Motor neuron (in vitro differentiated cells): ENCODE measurements at places on chromosomes 11 and 22.

- no peak for ATAC-seq
Measured at GRCh38 chr11:34449013-34449412, 10.3 kb downstream of the CAT start.

GRCh38 chr11:69512790-69513189 lies 31.3 kb downstream of the LINC01488 start:
- ATAC-seq = no peak

DNA sequence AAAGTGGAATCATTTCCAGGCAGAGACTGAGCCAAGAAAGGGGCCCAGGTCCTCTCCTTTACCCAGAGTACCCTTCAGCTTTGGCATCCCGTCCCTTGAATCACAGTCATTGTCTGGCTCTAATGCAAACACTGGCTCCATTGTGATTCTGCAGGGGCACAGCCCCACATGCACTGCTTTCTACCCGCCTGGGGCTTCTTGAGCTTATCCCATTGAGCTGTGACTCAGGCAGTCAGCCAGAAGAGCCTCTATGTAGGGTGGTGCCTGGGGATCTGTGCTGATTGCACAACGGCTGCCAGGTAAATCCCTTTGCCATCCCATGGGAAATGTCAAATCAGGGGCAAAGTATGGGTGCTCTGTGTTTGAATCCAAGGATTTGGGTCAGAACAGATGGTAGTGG lies 88.9 kb downstream of the RASSF10 start:
- peak; percentile 63 for ATAC-seq

DNA sequence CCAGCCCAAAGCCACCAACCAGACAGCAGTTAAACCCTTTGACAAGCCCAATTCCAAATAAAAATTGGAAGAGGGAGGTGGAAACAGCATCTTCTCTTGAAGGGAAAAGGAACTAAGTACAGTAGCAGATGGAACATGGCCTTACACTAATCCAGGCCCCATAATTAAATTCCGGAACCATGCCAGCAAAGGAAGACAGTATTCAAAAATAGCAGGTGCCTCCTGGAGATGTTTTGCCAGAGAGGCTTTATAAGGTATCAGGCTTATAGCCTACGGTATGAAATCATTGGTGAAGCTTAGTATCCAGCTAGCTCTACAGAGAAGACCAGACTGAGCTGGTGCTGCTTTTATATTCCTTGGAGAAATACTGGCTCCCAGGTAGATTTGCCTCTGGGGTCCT lies 344.1 kb upstream of the API5 start:
- no peak for ATAC-seq

DNA sequence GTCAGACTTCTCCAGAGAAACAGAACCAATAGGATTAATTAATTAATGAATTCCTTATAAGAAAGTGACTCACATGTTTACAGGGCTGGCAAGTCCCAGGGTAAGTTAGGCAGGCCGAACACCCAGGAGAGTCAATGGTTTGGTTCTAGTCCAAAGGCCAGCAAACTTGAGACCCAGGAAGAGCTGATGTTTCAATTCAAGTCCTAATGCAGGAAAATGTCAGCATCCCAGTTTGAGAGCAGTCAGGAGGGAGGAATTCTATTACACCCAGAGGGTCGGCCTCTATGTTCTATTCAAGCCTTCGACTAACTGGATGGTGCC lies 466.0 kb downstream of the INSC start:
- ATAC-seq = no peak

DNA sequence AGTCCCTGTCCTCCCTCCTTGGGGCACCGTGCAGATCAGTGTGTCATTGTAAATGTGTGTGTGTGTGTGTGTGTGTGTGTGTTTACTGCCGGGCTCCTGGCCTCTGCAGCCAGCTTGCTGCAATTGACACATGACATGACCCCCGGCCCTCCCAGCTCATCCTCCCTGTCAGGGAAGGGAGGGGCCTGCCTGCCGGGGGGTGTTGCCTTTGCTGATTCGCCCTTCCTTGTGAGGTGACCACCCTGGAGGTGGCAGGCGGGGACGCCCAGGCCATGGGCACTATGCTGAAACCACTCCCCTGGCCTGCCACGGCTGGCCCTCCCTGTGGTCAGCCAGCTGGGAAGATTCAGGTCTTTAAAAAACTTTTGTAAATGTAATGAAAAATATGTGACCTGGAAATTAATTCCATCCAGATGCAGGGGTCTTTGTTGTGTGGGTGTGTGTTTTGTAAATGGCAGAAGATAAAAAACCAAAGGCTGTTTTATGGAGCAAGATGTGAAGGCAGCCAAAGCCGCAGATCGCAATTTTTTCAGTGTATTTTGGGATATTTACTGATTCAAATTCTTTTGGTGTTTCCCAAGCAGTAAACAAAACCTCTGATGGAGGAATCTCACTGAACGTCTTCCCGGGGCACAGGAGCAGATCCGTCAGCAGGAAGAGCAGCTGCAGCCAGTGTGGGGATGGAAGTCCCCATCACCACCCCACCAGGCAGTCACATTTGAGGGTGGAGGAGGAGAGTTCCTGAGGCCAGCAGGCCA lies 23.2 kb downstream of the SHISAL1 start:
- ATAC-seq = peak; percentile 70

DNA sequence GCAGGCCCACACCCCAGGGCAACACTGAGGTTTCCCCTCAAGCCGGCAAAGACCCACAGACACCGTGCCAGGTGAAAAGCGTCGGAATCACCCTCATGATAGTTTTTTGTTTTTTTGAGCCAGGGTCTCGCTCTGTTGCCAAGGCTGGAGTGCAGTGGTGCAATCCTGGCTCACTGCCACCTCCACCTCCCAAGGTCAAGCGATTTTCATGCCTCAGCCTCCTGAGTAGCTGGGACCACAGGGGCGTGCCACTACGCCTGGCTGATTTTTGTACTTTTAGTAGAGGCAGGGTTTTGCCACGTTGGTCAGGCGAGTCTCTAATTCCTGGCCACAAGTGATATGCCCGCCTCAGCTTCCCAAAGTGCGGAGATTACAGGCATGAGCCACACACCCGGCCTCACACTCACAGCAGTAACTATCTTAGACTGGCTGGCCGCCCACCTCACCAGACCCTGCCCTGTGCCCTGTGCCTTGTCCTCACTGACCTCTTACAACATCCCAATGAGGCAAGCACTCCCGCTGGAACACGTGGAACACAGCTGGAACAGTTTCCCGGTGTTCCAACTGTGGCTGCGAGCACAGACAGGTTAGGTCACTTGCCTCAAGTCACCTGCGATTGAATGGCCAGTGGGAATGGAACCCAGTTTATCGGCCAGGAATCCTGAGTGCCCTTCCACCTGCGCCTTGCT lies 21.1 kb downstream of the LRRC10B start:
- no peak for ATAC-seq

DNA sequence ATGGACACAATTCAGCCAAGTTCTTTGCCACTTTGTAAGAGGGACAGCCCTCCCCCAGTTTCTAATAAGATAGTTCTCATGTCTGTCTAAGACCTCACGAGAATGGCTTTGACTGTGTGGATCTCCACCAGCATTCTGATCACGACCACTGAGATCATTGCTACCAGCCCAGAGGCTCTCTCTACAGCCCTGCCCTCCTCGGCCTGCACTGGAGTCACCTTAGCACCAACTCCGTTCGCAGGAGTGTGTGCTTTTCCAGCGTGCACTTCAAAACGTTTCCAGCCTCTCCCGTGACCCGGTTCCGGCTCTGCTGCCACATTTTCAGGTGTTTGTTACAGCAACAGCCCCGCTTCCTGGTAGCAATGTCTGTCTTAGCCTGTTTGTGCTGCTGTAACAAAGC lies 26.2 kb downstream of the TSPAN32 start:
- ATAC-seq = no peak

DNA sequence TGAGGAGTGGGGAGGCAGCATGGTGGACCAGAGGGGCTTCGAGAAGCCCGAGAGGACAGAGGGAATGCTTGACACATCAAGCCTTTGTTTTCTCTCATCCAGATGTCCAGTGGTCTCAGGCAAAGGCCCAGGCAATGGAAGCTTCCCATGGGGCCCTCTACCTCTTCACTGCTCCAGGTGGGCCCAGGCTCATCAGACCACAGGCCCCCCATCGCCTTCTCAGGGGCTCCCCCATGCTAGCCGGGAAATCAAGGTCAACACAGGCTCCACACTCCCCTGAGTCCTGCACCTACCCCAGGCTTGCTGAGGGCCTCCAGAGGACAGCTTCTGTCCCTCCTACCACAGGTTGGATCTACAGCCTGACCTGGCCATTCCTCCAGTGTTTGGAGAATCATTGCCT lies 157.5 kb downstream of the CHST1 start:
- ATAC-seq = no peak

DNA sequence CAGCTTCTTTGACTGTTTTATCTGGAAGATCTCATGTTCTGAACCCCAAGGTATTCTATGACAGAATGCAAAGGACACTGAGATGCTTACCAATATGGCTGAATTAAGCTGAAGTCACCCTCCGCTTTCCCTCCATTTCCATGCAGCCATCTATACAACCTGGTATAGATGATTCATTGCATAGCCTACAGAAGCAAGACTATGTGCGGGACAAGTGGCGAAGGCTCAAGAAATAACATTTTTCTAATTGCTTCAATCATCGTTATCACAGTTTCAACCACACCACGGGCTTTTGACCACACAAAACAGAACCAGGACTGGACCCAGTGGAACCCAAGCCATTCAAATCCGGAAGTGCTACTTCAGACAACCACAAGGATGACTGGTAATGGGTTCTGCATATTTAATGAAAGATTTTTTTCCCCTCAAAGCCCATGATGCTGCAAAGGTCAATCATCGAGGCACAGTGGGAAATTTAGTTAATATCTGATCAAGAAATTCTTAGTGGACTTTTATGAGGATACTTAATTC lies 61.9 kb downstream of the CD44 start:
- no peak for ATAC-seq

GRCh38 chr22:39220890-39221850 lies 23.6 kb downstream of the PDGFB start:
- ATAC-seq = peak; percentile 95

GRCh38 chr11:123630126-123630608 lies 24.3 kb downstream of the SCN3B start:
- no peak for ATAC-seq

DNA sequence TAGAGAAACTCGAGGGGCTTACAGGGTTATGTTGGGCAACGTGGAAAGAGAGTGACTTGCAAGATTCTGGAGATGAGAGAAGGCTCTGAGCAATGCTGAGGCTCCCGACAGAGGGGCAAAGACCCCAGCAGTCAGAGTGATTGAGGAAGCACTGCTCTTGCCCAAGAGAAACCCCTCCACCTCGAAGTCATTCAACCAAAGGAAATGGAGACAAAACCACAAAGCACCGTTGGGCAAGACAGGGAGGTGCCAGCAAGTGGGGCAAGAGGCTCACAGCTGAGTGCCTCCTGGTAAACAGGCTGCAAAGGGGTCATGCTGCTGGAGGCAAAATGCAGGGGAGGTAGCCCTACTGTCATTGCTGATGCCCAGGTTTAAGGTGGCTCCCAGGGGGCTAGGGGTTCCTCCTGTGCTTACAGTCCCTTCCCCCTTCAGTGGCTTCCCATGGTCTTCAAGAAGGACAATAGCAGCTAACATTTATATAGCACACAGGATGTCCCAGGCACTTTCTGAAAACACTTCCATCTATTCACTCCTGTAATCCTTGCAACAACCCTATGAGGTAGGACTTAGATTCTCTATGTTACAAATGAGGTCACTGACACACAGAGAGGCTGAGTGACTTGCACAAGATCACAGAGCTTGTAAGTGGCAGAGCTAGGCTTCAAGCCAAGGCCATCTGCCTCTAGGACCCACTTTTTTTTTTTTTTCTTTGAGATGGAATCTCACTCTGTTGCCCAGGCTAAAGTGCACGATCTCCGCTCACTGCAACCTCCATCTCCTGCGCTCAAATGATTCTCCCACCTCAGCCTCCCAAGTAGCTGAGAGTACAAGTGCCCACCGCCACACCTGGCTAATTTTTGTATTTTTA lies 18.1 kb upstream of the MYH9 start:
- ATAC-seq = no peak

GRCh38 chr11:94630221-94630620 lies 63.1 kb downstream of the PIWIL4 start:
- ATAC-seq = no peak

GRCh38 chr11:17972987-17973386 lies 39.9 kb downstream of the SERGEF start:
- ATAC-seq = peak; percentile 45

DNA sequence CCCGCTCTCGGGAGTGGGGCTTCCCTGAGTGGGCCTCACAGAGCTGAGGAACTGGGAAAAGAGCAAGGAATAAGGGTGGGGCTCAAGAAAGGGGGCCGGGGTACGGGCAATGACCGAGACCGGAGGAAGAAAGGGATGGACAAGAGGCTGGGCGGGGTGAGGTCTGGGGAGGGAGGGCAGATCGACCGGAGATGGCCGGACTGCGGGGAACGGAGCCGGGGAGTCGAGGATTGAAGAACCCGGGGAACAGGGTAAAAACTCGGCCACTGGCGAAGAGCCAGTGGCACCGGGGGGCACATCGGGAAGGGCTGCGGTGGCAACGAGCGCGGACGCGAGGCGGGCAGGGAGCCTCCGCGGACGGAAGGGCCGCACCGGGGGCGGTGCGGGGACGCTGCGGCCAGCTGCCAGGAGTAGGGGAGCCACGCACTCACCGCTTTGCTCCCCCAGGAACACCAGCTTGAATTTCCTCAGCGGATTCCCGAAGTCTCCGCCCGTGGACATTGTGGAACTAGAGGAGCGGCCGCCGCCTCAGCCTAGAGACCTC lies 667 bp downstream of the RAB6A start:
- ATAC-seq = peak; percentile 1

DNA sequence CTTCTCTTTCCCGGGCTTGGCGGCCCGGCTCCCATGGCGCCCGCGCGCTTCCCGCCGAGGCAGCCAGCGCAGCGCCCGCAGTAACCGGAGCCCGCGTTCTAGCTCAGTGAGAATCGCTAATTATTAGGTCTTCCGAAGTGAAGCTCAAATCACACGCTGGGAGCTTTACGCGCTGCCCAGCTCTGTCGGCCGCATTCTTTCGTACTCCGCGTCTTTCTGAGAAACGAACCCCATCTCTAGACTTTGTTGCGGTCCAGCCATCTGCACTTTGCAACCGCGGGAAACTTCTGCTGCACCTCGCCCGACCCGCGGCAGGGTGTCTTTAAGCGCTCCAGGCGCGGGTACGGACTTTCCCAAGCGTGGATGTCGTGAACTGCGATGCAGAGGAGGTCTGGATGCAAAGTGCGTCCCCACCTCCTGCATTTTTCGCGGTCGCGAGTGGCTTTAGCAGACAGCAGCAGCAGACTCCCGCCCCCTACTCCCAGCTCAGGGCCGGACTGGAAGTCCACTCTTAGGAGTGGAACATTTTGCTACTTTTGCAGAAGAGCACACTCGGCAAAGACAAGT lies 6.0 kb upstream of the PAX6 start:
- ATAC-seq = no peak

- ATAC-seq = no peak
Measured at GRCh38 chr22:28426346-28427132, 253.1 kb downstream of the TTC28 start.

GRCh38 chr22:31830721-31831070 lies 76.9 kb downstream of the DEPDC5 start:
- no peak for ATAC-seq
